ENCODE measurements at places on chromosomes 2 and 18.

GRCh38 chr2:113091231-113091896 lies 23.6 kb downstream of the IL1F10 start:
- no peak for DNase-seq

DNA sequence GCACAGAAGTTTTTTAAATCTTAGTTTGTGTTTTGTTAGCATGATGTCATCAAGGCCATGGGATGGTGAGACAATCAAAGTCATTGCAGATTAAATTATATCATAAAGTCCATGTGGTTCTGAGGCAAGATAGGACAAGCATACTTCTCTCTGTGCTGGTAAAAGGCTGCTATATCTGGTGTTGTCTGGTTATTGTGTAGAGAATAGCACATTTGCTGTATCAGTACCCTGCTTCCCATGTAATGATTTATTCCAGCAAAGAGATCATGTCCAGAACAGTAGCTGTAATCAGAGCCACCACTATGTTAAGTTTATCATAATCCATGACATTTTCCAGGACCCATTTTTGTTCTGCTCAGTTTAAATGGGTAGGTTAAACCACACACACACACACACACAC lies 123.0 kb downstream of the TTC27 start:
- no peak for DNase-seq

DNA sequence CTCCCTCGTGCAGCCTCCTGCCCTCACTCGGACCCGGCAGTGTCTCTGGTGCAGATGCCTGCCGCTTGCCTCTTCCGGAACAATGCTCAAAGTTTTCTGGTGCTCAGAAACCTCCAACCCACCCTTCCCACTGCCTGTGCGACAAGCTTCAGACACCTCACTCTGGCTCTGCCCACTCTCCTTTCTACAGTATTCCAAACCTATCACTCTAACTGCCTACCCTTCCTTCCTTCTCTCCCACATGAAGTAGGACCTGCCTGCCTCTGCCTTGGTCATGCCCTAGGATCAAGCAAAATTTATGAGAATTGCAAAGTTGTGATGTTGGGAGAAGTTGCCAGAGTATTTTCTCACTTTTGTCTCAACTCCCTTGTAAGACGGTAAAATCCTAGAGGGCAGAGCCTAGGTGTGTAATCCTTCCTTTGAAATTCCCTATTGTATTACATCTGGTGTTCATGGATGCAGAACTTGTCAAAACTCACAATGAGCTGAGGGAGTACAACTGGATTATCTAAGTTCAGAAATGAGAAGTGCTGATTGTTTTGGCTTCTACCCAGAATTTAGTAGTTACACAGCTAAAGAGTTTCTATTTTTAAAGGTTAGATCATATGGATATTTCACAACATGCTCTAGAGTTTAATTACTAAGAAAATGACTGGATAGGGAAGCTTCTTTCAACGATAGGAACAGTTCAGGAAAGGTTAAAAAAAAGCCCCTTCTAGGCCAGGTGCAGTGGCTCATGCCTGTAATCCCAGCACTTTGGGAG lies 7.2 kb downstream of the NPC1 start:
- no peak for DNase-seq

- no peak for DNase-seq
Observed at GRCh38 chr2:12797815-12798214, 81.1 kb downstream of the TRIB2 start.

DNA sequence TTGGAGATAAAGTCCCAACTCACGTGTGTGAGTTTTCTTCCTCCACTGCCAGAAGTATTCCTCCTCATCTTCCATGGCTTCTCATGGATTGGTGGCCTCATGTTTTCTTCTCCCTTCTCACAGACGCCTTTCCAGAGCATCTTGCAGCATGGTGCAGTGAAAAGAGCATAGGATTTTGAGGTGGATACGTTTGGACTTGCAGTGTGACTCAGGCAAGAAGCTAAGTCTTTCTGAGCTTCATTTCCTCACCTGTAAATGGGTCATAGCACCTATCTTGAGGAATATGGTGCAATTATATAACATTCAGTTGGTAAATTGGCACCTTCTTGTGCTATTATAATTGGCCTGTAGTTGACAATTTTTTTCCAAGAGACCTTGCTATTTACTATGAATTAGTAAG lies 247.6 kb downstream of the RDH14 start:
- DNase-seq, result no peak
